ENCODE measurements at places on chromosomes 11 and 22. TPM values are rescaled to one million over a fixed set of nuclear protein-coding genes. Genes with fewer than 3 reads are reported as not detected.

Gene PARVA
- total RNA-seq = 18.1 TPM

Gene KCTD14
- total RNA-seq = 12.5 TPM

Gene DEUP1
- total RNA-seq = not detected

Gene NXPE4
- total RNA-seq = not detected

Gene TMEM45B
- 0.35 TPM for total RNA-seq

Gene MAFF
- total RNA-seq = 5.8 TPM

Gene TESMIN
- total RNA-seq = 45.2 TPM

Gene P2RX6
- not detected for total RNA-seq

Gene MGAT3
- 5.0 TPM for total RNA-seq

Gene OR8G5
- not detected for total RNA-seq

Gene RAB3IL1
- total RNA-seq = 1.8 TPM

Gene MRGPRE
- total RNA-seq = not detected

Gene RTN4RL2
- 7.0 TPM for total RNA-seq

- DNase-seq = no peak
Observed at GRCh38 chr22:46726066-46726985, 11.7 kb downstream of the CERK start.

DNA sequence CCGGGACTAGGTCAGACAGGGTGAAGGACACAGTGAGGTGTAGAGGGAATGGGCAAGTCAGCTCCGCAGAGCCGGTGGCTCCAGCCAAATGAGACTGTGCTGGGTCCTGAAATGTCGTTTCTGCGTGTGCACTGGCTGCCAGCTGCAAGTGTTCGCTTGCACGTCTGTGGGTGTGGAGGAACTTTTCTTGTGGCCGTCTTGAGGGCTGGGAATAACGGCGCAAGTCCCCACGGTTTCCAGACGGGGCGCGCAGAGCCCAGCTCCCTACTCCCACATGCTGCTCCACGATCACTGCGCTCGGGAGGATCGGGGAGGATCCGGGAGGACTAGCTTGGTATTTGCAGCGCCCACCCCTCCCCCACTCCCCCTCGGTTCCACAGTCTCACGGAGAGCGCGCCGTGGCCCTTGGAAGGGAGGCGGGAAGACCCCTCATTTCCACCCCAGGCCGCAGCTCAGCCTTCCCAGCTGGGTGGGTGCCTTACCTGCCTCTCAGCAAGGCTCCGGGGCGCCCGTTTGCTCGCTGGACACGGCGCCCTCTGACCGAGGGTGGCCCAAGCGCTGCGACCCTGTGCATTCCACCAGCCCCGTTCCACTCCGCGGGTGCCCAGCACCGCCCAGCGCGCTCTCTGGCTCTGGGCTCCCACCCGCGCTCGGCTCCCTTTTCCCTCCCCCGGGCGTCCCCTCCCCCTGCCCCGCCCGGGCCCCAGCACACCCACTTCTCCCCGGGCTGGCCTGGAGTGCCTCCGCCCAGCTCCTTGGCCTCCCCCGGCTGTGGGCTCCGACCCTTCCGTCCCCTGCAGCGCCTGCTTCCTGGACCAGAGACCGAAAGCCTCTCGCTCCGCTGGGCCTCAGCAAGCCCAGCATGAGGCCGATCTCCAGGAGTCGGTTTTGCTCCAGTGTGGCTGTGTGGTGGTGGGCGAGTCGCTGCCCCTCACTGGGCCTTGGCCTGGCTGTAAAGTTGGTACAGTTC, at the start of gene KCNE3:
Gene KCNE3, minus strand, starts transcription at position 634 of the 970 bp plus-strand sequence. CDS start 9,986 bp downstream, outside the sequence.
- DNase-seq = peak; percentile 63

GRCh38 chr11:72643547-72643946, 30.7 kb downstream of the PDE2A start:
- no peak for DNase-seq

- no peak for DNase-seq
Observed at GRCh38 chr11:125399945-125400344, 96.1 kb downstream of the FEZ1 start.

GRCh38 chr22:40414311-40414710, 43.9 kb downstream of the SGSM3 start:
- no peak for DNase-seq

- no peak for DNase-seq
Observed at GRCh38 chr11:64086258-64087123, 50.8 kb downstream of the FLRT1 start.

GRCh38 chr11:73969091-73969490, 13.6 kb downstream of the UCP2 start:
- no peak for DNase-seq

- DNase-seq = no peak
Observed at GRCh38 chr22:30665266-30665665, 2.4 kb downstream of the DUSP18 start.

DNA sequence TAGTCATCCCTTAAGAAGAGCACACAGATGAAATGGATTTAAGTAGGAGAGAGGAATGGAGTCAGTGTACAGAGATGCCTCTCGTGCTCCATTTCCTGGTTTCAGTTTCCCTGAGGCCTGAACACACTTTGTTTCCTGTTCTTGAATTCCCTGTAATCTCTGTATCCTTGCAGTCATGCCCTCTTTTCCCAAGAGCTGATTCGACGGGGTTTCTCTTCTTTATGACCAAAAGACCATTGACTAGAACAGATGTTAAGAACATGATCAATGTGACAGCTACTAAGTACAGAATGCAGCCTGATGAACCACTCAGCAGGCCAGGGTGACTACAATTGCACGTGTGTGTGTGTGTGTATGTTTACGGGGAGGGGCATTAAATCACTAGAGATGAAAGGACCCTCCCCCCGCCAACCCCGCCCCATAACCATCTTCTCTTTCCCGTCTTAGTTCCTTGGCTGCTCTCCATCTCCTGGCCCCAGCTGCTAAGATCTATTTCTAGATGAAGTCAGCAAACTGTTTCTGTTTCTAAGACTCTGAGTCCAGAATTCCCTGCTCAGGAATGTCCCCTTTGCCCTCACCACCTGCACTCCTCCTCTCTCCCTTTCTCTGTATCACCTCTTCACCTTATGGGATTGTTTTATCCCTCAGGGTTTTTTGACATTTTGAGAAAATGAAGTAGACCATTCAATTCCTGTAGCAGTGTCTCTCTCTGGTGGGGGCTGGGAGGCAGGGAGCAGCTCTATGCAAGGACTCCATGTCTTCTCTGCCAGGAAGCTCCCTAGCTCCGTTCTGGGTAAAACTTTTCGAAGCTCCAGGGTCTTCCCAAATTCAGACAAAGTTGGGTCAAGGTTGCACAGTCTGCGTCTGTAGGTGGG, 26.0 kb downstream of the SLC22A6 start:
- no peak for DNase-seq

DNA sequence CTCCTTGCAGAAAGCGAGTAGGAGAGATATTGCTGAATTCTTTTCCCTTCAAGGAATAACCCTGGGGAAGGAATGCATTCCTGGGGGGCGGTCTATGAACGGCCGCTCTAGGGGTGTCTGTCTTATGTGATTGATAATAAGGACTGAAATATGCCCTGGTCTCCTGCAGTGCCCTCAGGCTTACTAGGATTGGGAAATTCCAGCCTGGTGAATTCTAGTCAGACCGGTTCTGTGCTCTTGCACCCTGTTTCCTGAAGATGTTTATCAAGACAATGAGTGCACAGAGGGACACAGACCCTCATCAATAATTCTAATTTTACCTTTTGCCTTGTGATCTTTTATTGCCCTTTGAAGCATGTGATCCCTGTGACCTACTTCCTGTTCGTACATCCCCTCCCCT, 140.7 kb downstream of the LUZP2 start:
- peak; percentile 23 for DNase-seq

- no peak for DNase-seq
Observed at GRCh38 chr11:125688066-125688465, 7.4 kb upstream of the ACRV1 start.

- DNase-seq = no peak
Observed at GRCh38 chr11:22923561-22923960, 63.3 kb upstream of the CCDC179 start.

- DNase-seq = no peak
Observed at GRCh38 chr22:24986816-24987215, 34.3 kb downstream of the KIAA1671 start.

DNA sequence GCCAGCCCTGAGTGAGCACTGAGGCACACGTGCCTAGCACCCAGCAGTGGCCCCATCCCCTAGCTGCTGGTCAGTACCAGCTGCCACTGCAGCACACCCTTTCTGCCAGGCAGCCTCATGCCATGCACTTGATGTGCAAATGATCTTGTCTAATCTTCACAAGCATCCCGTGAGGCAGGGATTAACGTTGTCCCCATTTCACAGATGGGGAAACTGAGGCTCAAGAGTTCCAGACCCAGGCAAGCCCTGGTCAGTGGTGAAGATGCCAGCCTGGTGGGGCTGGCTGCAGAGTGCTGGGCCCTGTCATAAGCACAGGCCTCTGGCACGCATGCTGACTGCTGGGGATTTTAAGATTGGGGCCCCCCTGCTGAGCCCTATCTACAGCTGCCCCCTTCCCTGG, 8.4 kb upstream of the CDKN1C start:
- no peak for DNase-seq

- DNase-seq = no peak
Observed at GRCh38 chr11:76629853-76630599, 40.5 kb downstream of the LRRC32 start.

DNA sequence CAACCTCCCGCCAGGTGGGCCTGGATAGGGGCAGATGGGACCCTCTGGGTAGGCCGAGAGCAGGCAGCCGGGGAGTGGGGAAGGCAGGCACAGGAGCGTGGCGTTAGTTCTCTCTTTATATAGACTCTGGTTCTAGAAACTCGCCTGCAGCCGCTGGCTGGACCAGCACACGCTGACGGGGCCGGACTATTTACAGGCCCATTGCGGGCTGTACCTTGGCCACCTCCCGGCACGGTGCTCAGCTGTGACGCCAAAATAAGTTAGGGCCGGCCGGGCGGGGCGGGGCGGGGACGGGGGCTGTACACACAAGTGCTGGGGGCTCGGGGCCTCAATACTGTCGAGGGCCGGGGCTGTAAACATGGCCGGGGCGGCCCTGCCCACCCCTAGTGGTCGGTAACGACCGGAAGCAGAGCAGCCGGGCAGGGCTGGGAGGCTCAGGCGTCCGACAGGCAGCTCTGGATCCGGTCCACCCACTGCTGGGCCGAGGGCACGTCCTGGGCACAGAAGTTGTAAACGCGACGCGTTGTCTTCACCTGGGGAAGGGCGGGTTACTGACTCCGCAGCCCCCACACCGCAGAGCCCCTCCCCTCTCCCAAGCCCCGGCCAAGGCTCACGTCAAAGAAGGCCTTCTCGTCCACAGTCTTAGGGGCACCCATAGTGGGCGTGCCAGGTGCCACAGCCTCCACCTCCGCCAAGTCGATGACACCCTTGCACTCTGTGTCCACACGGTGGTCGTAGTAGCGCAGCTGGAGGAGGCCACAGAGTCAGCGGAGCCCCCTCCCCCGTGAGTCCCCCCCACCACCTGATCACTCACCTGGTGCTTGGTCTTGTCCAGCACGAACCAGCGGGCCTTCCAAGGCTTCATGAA, 27.9 kb downstream of the SBF1 start:
- DNase-seq = no peak

DNA sequence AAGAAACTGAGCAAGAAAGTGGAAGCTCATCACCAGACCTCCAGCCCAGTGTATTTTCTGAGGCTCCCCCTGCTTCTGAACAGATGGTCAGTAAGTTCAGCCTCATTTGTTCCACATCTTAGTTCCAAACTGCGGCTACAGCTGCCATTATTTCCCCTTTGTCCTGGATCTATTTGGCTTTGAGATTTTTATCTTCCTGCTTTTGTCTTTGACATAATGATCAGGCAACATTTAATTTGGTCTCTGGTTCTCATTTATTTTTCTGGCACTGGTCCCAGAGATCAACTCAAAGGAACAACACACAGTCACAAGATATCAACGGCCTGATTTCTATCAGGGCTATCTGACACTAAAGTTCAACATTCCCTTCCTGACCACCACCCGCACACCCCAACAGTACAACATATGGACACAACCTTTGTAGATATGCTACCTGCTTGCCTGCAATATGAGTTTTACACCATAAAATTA, 137.5 kb downstream of the FAM76B start:
- DNase-seq = no peak

- DNase-seq = no peak
Observed at GRCh38 chr11:63280920-63281319, 37.5 kb upstream of the SLC22A25 start.

DNA sequence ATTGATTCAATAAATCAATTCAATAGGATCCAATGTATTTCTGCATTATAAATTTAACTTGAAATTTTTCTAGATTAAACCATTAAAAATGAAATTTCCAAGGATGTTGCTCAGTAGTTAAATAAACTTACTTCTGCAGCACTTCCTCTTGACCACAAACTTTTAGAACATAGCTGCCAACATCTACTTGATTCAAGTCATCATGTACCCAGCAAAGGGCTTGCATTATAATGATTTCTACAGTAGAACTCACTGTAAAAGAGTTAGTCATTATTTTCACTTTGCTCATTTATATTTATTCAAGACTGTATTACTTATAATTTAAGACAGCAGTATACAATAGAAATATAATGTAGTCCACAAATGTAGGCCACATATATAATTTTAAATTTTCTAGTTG, 59.2 kb downstream of the PIK3C2A start:
- DNase-seq = no peak

GRCh38 chr22:30425616-30426387, at the start of gene MTFP1:
Gene MTFP1, plus strand, starts transcription at chr22:30425768. Its CDS starts 112 bp downstream, at chr22:30425880.
- DNase-seq = peak; percentile 87

- no peak for DNase-seq
Observed at GRCh38 chr11:7910286-7910788, 20.7 kb downstream of the OR10A6 start.

All from H9 (cell line).